COLO829 (cell line): ENCODE measurements at places on chromosomes 7 and 10.

DNA sequence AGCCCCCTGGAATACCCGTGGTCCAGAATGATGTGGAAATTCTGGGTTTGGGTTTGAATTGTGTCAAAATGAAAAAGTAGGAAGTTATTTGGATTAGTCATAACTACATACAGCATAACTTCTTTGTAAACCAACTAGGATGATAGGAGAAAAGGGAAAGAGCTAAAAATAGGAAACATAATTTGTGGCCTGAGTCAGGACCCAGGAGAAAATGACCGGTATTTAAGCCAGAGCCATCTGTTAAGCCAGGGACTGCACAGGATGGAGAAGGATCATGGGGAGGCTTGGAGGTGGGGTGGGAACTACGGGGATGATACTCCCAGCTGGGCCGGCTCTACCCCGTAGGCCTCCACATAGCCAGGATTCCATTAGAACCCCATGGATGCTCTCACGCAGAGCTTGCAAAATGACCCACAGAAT lies 98.6 kb downstream of the MYOF start:
- peak; percentile 24 for DNase-seq

- no peak for DNase-seq
Observed at GRCh38 chr7:51038573-51038972, 255.9 kb upstream of the GRB10 start.

DNA sequence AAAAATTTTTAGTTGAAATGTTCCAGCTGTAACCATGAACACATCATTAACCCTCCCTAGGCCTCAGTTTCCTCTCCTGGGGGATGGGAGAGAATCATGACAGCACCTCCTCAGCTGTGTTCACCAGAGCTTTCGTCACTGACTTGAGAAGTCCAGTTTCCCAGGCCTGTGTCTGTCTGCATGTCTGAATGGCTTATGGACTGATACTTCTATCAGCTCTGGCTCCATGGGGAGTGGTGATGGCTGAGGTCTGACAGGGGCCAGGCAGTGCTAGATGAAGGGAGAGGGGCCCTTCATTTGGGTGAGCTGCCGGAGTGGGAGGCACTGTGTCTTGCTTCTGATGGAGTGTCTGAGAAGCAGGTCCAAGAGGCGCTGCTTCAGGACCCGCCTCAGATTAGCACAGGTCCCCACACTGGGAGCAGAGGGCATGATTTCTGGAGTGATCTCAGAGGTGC lies 192.9 kb downstream of the PTPN20 start:
- no peak for DNase-seq

DNA sequence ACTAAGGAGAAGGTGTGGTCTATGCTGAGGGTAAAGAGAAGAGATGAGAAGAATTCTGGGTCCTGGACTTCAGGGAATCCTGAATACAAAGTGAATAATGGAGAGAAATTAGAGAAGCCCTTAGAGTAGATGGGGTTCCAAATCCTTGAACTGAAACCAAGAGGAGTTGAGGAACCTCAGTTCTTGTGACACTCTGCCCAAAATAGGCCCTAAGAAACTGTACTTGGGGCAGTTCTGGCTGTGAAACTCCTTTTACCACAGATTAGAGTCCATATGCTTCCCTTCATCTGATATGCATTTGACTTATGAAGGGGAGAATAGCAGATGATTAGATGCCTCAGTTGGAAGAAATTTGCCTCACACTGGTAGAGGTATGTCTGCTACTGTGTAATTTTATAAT lies 19.0 kb downstream of the TES start:
- DNase-seq = no peak

- no peak for DNase-seq
Observed at GRCh38 chr10:48457949-48458661, 146.8 kb downstream of the ARHGAP22 start.

DNA sequence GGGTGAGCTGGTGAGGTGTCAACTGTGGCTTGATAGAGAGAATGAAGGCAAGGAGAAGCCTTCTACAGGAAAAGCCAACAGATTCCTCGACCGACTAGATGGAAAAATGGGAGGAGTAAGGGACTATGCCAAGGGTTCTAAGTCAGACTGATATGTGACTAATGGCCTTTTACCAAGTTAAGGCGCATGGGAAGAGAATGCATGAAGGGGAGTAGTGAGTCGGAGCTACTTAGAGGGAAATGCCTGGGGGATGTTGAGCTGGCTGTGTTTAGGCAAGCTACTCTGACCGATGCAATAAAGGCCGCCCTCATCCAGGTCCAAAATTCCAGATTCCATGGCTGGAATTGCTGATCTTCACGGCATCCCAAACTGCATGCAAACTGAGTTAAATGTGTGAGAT lies 48.2 kb downstream of the APBB1IP start:
- DNase-seq = peak; percentile 3

- peak; percentile 27 for DNase-seq
Observed at GRCh38 chr10:64115908-64116643, 594.9 kb downstream of the REEP3 start.

GRCh38 chr10:96309628-96310320 lies 5.5 kb downstream of the DNTT start:
- no peak for DNase-seq

- DNase-seq = no peak
Observed at GRCh38 chr10:124002391-124003069, 90.9 kb downstream of the CHST15 start.

DNA sequence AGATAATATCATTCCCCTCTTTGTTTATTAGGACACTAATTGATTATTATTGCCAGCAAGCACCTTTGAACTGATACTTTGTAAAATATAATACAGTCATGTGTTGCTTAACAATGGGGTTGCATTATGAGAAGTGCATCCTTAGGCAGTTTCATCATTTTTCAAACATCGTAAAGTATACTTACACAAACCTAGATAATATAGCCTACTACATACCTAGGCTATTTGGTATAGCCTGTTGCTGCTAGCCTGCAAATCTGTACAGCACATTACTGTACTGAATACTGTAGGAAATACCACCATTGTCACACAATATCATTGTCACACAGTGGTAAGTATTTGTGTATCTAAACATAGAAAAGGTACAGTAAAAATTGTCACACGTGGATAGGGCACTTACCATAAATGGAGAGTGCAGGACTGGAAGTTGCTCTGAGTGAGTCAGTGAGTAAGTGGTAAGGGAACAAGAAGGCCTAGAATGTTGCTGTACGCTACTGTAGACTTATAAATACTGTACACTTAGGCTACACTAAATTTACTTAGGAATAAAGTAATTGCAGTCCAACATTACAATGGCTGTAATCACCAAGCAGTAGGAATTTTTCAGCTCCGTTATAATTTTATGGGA lies 70.7 kb downstream of the LCOR start:
- no peak for DNase-seq

- DNase-seq = no peak
Observed at GRCh38 chr7:32586291-32587221, 91.3 kb downstream of the AVL9 start.

DNA sequence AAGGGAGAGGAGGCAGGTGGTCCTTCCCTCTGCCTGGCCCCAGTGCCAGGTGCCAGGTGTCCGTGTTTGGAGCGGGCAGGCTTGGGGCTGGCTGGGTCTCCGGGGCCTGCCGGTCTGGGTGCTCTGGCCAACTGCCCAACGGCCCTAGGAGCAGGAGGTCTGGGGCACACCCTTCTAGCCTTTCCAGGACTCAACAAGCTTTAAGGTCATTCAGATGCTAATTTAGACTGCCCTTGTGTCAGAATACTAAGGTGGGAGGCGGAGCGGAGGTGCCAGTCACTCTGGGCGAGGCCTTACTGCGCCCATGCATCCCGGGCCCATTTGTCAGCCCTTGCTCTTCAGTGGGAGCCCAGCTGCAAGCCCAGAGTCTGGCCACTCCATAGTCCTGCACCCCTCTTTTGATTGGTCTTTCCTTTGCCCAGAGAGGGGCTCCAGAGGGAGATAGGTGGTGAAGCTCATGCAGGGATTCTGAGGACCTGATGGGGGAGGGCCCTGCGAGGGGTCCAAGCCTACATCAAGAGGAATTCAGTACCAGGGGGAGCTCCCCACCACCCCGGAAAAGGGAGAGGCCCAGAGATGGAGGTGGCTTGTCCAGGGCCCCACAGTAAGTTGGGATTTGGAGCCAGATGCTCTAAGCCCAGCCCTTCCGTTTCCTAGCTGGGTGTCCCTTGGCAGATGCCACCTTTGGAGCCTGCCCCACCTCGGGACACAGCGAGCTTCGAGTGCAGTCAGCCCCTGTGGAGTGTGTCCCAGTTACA lies 1.3 kb downstream of the PGAM2 start:
- DNase-seq = no peak

- DNase-seq = no peak
Observed at GRCh38 chr10:52999681-53000080, 227.1 kb upstream of the MBL2 start.

DNA sequence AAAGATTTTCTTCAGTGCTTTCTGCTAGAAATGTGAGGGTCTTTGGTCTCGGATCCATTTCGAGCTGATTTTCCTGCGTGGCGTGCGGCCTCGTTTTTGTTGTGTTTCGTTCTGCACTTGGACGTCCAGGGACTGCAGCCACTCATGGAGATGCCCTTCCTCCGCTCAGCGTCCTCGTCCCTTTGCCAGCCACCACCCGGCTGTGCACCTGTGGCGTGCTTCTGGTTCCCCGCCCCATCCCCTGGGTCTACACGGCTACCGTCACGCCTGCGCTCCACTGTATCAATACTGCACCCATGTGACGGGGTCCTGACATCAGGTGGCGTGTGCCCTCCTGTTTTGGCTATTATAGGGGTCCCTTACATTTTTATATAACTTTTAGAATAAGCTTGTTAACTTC lies 42.7 kb upstream of the NKX6-2 start:
- DNase-seq = no peak

DNA sequence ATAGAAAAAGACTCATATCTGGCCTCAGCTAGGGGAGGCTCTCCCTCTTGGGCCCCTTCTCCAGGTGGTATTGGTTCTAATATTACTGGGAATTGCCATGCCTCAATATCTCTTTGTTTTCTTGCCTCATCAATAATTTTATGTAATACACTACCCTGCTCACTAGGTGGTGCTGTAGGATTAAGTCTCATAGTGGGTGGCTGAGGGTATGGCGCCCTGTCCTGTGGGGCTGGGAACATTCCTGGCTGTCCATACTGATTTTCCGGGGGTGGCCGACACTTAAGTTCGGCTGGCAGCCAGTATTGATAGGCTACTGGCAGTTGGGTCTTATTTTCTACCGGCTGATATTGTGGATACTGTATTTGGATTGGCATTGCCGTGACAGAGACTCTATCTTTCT lies 9.0 kb upstream of the TAS2R3 start:
- DNase-seq = peak; percentile 70

DNA sequence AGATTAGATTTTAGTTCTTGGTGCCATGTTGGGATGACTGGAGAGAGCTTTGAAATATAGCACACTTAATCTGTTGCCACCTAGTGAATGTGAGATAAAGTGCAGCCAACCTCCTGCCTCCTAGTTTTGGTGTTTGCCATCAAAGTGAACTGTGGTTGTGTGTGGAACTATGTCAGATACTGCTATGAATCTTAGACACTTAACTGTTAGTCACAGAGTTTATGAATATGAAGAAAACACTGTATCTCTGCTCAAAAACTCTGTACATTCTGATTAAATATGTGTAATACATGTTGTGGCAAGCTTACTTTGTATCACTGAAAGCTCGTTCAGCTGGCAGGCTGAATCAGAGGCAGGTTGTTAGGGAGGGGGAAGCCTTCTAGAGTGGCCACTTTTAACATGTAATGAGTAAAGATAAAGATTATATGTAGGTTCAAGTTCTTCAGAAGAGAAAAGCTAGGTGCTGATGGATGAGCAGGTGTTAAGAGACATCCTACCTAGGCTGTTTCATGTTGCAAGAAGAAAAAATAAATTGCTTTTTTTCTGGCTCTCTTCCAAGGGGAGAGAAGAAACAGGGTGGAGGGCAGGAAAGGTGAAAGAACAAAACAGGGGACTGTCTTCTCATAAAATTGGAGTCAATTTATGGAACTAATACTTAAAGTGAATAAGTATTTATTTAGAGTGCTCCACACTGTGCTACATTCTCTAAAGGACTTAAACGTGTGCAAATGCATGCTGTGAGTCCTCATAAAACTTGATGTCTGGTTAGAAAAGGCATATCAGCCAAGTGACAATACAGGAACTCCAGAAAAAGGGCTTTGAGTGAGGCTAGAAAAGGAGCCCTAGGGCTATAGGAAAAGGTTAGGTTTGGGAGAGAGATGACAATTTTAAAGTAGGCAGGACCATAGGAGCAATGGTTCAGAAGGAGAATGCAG lies 14.1 kb upstream of the LAMB1 start:
- DNase-seq = no peak

- no peak for DNase-seq
Observed at GRCh38 chr10:89301232-89301631, 614 bp upstream of the IFIT2 start.

DNA sequence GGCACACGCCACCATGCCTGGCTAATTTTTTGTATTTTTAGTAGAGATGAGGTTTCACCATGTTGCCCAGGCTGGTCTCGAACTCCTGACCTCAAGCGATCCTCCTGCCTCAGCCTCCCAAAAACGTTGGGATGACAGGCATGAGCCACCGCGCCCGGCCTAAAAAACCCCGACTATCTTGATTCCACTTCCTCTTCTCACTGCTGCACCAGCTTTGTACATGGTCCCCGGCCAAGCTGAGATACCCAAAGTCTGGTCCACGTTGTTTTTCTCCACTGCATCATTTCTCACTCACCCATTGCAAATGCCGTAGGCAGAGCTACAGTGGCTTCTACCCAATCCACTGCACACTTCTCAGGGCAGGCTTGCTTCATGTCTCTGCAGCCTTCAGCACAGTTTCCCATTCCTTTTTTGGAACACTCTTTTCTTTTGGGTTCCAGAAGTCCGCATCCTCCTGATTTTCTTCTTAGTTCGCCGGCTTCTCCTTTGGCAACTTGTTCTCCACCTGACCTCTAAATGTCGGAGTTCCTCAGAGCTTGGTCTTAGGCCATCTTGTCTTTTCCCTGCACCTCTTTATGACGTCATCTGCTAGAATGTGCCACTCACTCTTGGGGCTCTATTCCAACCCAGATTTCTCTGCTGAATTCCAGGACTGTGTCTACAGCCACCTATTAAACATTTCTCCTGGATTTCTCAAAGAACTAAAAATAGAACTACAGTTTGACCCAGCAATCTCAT lies 6.0 kb upstream of the GNB2 start:
- no peak for DNase-seq

DNA sequence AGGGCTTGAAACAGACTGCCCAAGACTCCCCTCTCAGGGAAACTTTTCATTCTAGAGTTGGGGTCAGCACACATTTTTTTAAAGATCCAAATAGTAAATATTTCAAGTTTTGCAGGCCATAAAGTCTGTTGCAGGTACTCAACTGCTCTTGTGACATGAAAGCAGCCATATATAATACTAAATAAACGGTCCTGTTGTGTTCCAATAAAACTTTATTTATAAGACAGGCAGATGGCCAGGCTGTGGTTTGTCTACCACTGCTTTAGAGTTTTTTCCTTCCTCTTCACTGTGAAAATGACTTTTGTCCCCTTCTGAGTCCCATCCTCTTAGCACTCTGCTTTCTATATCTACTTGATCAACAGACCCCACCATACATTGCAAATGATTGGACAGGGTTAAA lies 40.5 kb upstream of the TM9SF3 start:
- no peak for DNase-seq

- no peak for DNase-seq
Observed at GRCh38 chr10:103910442-103911012, 7.5 kb downstream of the STN1 start.

- DNase-seq = no peak
Observed at GRCh38 chr7:73454424-73454823, 20.8 kb downstream of the FZD9 start.

- no peak for DNase-seq
Observed at GRCh38 chr7:128098629-128099028, 67.4 kb upstream of the LRRC4 start.

- no peak for DNase-seq
Observed at GRCh38 chr7:151515276-151515565, 4.5 kb downstream of the RHEB start.

- DNase-seq = peak; percentile 45
Observed at GRCh38 chr7:83821866-83822265, 172.9 kb upstream of the SEMA3E start.
